Bronchus fibroblast of lung (primary cell): ENCODE measurements at places on chromosomes 5 and 9. TPM values are rescaled to one million over a fixed set of nuclear protein-coding genes. Genes with fewer than 3 reads are reported as not detected.

The FOXI1 gene
- not detected in 2 replicates for total RNA-seq

The PALM2AKAP2 gene
- total RNA-seq = 0.67 and 2.1 TPM in 2 replicates

The IFNA6 gene
- total RNA-seq = not detected in 2 replicates

The OGN gene
- 0.15 and 0.17 TPM in 2 replicates for total RNA-seq

The PCDHA9 gene
- not detected in 2 replicates for total RNA-seq

The SPEF2 gene
- total RNA-seq = 0.74 and 1.0 TPM in 2 replicates

The CMYA5 gene
- 0.30 and 0.34 TPM in 2 replicates for total RNA-seq

The KIF20A gene
- total RNA-seq = 103 and 105 TPM in 2 replicates

The CAVIN4 gene
- total RNA-seq = 0.15 and 0.17 TPM in 2 replicates

The CTSV gene
- 0.89 and 1.0 TPM in 2 replicates for total RNA-seq

The DMRT3 gene
- not detected in 2 replicates for total RNA-seq

The TMEM167A gene
- 25.1 and 38.0 TPM in 2 replicates for total RNA-seq
